ENCODE measurements at places on chromosomes 6 and 20. TPM values are rescaled to one million over a fixed set of nuclear protein-coding genes. Genes with fewer than 3 reads are reported as not detected.

Gene SAMD5
- total RNA-seq, result 6.7 TPM

- no peak for DNase-seq
Observed at GRCh38 chr20:52443874-52444273, 252.3 kb upstream of the ZFP64 start.

GRCh38 chr6:30795549-30796293 lies 51.4 kb upstream of the IER3 start:
- DNase-seq, result no peak

DNA sequence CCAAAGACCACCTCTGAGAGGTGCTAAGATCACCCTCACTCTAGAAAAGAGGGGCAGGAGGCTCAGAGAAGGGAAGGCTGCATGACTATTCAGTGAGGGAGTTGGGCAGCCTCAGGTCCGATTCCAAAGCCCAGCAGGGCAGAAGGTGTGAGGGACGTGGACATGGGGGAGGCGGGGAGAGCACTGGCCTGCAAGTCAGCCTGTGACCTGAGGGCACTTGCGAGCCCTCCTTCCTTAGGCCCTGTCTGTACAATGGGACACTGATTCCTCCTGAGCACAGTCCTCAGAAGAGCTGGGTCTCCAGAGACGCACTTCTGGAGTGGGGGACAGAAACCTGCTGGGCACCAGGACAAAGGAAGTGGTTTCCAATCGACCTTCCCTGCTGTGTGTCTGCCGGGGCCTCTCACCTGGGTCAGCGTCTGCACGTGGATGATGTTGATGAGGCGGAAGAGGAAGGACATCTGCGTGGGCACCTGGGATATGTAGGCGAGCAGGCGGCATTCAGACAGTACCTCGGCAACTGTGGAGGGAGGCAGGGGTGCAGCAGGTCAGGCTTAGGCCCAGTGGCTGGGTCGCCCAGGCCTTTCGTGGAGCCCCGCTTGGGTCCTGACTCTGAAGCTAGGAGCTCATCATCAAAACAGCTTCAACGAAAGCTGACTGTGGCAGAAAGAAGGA lies 48.5 kb downstream of the MYH7B start:
- DNase-seq, result no peak

DNA sequence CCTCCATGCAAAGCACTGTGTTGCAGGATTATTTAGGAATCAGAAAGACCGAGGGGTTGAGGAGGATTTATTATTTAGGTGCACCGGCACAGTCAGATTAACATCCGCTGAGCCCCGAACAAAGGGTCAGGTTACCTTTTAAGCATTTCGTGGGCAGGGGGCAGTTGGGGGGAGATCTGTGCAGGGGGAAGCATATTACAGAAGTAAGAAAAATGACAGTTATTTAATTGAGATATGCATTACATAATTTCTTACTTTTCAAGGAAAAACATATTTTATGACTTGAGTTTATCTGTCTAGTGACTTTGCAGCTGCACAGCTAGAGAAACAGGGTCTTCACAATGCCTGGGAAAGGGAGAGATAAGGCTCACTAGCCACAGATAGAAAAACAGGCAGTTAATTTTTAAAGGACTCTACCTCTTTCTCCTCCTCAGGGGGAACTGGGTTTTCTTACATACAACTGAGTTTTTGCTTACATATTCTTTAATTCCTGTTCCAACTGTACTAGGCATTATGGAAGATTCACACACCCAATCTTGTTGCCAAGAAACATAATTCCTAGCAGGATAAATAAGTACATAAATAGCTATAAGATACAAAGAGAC lies 1.7 kb upstream of the HINT3 start:
- DNase-seq, result no peak

Measured in myocyte (in vitro differentiated cells).